Left lung (tissue), 14 donors: ENCODE measurements at places on chromosomes 12 and 14. TPM values are rescaled to one million over a fixed set of nuclear protein-coding genes. Genes with fewer than 3 reads are reported as not detected.

DNA sequence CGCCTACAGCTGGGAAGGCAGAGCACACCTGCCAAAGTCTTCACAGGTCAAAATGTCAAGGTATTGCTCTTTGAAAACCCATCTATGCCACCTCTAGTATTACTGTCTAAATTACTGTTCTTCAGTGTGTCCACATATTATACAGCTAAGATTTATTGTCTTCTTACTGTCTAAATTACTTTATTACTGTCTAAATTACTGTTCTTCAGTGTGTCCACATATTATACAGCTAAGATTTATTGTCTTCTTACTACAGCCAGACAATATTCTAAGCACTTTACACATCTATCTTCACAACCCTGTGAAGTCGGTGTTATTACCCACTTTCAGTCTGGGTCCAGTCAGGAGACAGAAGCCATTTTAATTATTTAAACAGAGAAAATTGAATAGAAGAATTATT, 173.9 kb downstream of the MYRFL start:
- H3K27me3 ChIP-seq, result no peaks in the 10 kb centered on the region
- no peak overlapping the region for H3K4me3 ChIP-seq
- H3K27ac ChIP-seq, result no peak overlapping the region
- H3K36me3 ChIP-seq, result no peaks in the 10 kb centered on the region

DNA sequence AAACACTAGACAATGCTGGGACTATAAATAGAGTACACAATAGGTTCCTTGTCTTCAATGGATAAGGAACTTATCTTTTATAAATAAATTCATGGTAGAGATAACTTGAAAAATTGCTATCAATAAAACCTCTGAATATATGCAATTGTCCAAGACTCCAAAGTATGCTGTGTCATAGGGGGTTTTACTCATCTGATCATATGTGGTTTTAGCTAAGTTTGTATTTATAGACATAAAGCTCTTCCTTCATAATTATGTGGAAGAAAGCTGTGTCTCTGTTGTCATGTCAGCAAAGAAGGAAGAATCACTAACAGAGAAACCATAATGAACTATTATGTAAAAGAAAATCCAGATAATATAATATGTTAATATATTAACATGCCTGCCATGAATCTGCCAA, 111.5 kb upstream of the ATXN7L3B start:
- no peak overlapping the region for H3K4me3 ChIP-seq
- no peaks in the 10 kb centered on the region for H3K36me3 ChIP-seq
- no peaks in the 10 kb centered on the region for H3K27me3 ChIP-seq
- no peaks in the 10 kb centered on the region for H3K4me1 ChIP-seq
- H3K27ac ChIP-seq, result no peak overlapping the region

GRCh38 chr14:67166450-67166853, 22.8 kb upstream of the GARIN2 start:
- H3K27ac ChIP-seq, result no peak overlapping the region
- no peaks in the 10 kb centered on the region for H3K4me1 ChIP-seq
- H3K36me3 ChIP-seq, result peaks cover under 1% of the 10 kb centered on the region
- peak; percentile 59 for DNase-seq
- no peaks in the 10 kb centered on the region for H3K27me3 ChIP-seq

DNA sequence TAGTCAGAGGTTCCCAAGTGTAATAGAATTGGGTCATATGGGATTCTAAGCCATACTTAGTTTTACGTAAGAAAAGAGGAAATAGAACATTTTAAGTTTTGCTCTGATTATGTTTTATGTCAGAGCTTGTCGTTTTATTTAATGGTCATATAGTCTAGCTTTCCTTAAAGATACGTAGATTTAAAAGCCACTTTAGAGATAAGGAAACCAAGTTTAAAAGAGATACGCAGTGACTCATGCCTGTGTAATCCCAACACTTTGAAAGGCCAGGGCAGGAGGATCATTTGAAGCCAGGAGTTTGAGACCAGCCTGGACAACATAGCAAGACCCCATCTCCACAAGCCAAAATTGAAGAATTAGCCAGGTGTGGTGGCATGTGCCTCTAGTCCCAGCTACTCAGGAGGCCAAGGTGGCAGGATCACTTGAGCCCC, 19.5 kb downstream of the MAPK1IP1L start:
- peaks cover 17% of the 10 kb centered on the region for H3K4me1 ChIP-seq
- no peak for DNase-seq
- no peaks in the 10 kb centered on the region for H3K27me3 ChIP-seq
- peak overlapping the region; percentile 65 for H3K27ac ChIP-seq

NR2C1 gene
- total RNA-seq, result 28.8 TPM

NTN4 gene
- total RNA-seq, result 81.5 TPM

DNA sequence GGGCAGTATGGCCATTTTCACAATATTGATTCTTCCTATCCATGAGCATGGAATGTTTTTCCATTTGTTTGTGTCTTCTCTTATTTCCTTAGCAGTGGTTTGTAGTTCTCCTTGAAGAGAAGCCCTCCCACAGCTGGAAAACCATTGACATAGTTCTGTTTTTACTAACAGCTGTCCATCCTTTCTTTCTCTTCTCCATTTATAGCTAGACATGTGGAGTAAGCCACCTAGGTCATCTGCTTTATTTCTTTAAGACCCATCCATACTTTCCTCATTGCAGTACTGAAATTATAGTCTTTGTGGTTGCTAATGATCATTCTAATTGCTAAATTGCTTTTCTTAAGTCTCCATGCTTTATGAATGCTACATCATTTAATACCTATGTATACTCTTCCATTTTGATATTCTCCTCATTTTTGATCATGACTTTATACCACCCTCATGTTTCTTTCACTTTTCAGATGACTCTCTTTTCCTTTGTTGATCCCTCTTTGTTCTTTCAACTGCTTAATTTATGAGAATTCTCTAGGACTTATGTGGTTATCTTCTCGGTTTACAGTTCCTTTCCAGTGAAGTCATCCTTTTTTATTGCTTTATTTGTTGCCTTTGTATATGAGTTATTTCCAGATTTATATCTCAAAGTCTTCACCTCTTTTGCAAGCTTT, 114.2 kb downstream of the PCNX1 start:
- H3K27me3 ChIP-seq, result no peaks in the 10 kb centered on the region
- no peak overlapping the region for H3K4me3 ChIP-seq
- H3K27ac ChIP-seq, result no peak overlapping the region
- H3K36me3 ChIP-seq, result no peaks in the 10 kb centered on the region
- no peaks in the 10 kb centered on the region for H3K4me1 ChIP-seq

- no peaks in the 10 kb centered on the region for H3K36me3 ChIP-seq
- DNase-seq, result no peak
- no peak overlapping the region for H3K27ac ChIP-seq
- H3K27me3 ChIP-seq, result no peaks in the 10 kb centered on the region
- H3K4me3 ChIP-seq, result no peak overlapping the region
- H3K4me1 ChIP-seq, result no peaks in the 10 kb centered on the region
Observed at GRCh38 chr14:52078721-52079120, 9.9 kb upstream of the NID2 start.
